Omental fat pad (tissue), 4 donors: ENCODE measurements at places on chromosomes 7 and 10. TPM values are rescaled to one million over a fixed set of nuclear protein-coding genes. Genes with fewer than 3 reads are reported as not detected.

Gene HTR7
- 0.19 TPM for total RNA-seq

Gene JCAD
- total RNA-seq, result 15.9 TPM

Gene MBL2
- total RNA-seq, result not detected

Gene CCDC172
- total RNA-seq, result not detected

GRCh38 chr7:24898691-24899090 lies 81.3 kb downstream of the OSBPL3 start:
- no peak for DNase-seq

DNA sequence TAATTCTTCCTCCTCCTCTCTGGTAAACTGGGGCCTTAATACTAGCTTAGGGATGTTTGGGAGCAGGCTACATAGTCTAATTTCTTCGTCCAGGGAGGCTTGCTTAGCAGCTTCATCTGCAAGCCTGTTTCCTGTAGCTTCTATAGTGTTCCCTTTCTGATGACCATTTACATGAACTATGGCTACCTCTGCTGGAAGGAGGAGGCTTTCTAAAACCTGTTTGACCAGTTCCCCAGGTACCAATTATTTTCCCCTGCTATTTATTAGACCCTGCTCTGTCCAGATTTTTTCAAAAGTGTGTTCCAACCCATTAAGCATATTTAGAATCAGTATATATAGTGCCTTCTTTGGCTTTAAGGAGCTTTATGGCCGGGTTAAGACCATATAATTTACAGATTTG lies 38.8 kb upstream of the DNAH11 start:
- DNase-seq, result no peak
